ENCODE measurements at places on chromosomes 1 and 21.

- no peak for DNase-seq
Observed at GRCh38 chr1:229207916-229208315, 63.0 kb upstream of the RAB4A start.

DNA sequence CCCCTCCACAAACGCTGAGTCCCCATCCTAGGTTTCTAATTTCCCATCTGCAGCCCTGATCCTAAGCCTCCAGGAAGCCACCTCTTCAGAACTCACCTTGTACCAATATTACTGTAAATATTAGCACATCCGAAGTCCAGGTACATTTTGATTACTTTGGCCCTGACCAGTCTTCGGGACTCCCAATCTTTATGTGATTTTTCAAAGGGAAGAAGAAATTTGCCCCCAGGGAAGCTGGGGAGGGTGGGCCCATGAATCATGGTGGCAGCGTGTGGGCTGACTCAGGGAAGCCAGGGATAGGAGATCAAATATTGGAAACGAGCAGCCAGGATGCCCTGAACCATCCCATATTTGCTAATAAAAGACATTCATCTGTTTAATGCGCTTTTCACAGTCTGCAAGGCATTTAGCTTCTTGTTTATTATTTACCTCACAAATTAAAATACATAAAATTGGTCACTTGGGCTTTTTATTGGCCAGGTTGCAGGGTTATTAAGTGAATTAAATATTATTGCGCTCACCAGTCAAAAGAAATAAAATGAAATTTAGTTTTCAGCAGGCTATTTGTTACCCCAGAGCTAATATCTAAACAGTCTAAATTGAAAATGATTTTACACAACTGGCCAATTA lies 46.6 kb downstream of the KIAA0040 start:
- no peak for DNase-seq

DNA sequence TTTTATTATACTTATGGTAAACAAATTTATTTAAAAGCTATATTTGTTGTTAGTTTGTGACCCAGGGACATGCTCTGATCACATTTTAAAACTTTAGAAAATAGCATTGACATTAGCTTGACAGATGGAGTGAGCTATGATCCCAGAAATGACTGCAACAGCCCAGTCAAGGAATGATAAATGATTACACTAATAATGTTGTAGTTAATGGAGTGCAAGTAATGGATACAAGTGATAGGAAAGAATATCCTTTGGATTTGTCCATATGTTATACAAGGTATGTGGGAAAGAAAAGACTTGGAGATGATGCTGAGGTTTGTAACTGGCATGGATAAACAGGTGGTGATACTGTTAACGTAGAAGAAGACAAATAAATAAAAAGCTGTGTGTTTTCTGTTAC lies 1908.7 kb downstream of the MRPL39 start:
- no peak for DNase-seq

DNA sequence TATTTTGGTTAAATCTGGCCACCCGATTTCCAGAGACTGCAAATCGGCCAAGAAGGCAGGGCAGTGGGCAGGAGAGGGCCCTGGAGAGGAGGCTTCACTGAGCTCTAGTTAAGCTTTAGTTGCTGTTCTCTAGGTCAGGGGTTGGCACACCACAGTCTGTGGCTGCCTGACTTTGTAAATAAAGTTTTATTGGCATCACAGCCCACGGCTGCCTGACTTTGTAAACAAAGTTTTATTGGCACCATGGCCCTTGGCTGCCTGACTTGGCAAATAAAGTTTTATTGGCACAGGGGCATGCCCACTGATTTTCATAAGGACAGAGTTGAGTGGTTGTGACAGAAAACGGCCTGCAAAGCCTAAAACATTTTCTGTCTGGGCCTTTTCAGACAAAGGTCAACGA lies 19.7 kb downstream of the AJAP1 start:
- no peak for DNase-seq

DNA sequence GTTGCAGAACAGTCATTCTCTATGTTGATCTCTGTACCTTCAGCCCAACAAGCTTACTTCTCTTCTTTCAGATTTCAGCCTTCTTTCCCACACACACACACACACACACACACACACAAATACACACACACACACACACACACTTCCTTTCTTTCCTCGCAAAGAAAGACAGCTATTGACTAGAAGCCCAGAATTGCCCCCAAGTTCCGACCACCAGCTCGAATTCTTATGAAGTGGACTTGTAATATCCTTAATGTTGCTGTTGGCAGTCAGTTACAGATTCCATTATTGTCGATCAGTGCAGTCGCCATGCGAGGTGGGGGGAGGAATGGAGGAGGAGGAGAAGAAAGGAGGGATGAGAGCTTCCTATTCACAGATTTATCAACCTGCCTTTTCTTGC lies 125.5 kb downstream of the CLEC20A start:
- DNase-seq = peak; percentile 32

- no peak for DNase-seq
Observed at GRCh38 chr1:171898941-171899340, 57.6 kb downstream of the DNM3 start.

GRCh38 chr1:210697185-210697584 lies 368.5 kb downstream of the HHAT start:
- no peak for DNase-seq

- no peak for DNase-seq
Observed at GRCh38 chr1:96220651-96221050, 500.9 kb upstream of the PTBP2 start.

All from brain pericyte (primary cell).